Pons (tissue), 1 donor: ENCODE measurements at places on chromosomes 7 and 10.

- DNase-seq = no peak
Observed at GRCh38 chr10:129951101-129951969, 12.7 kb downstream of the EBF3 start.

DNA sequence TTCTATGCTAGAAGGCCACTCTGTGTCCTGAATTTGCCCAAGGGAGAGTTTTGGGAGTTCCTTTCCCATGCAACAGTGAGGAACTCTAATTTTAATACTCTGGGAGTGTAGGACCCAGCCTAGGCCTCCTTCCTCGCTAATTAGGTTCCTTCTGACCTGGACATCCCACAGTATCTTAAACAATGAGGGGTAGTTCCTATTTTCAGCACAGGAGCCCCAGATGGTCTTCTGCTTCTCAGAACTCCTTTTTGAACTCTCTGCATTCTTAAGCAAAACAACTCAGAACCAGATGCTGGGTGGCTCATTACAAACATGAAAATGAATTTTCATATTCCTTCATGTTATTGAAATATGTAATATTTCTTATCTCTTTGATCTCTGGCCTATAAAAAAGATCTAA lies 116.9 kb downstream of the LRMDA start:
- no peak for DNase-seq

GRCh38 chr7:24779283-24779655 lies 22.0 kb upstream of the GSDME start:
- no peak for DNase-seq

DNA sequence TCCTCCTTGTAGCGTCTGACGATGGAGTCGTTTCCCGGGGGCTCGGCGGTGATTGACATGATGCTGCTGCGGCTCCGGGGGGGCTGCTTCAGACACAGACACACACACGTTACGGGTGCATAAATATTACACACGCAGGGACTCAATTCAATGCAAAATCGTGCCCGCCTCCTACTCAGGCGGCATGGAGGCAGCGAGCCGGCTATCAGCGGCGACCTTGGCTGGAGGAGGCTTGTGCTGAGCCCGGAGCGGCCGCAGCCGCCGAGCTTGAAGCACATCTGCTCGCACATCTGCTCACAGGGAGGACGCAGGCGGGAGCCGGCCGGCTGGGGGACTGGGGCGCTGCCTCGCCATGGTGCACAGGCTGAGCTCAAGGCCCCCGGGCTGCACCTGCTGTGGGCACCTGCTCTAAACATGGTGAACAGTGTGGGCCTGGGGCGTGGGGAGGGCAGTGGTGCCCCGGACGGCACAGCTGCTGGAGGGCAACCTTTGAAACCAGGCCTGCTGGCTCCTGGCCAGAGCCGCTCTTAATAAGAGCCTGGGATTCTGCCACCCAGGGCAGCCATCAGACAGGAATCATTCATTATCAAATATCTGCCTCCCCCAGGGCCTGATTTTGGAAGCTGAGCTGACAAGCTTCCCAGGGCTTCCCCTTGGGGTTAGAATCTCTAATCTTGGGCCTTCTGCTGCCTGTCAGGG lies 84.7 kb upstream of the GNA12 start:
- no peak for DNase-seq

DNA sequence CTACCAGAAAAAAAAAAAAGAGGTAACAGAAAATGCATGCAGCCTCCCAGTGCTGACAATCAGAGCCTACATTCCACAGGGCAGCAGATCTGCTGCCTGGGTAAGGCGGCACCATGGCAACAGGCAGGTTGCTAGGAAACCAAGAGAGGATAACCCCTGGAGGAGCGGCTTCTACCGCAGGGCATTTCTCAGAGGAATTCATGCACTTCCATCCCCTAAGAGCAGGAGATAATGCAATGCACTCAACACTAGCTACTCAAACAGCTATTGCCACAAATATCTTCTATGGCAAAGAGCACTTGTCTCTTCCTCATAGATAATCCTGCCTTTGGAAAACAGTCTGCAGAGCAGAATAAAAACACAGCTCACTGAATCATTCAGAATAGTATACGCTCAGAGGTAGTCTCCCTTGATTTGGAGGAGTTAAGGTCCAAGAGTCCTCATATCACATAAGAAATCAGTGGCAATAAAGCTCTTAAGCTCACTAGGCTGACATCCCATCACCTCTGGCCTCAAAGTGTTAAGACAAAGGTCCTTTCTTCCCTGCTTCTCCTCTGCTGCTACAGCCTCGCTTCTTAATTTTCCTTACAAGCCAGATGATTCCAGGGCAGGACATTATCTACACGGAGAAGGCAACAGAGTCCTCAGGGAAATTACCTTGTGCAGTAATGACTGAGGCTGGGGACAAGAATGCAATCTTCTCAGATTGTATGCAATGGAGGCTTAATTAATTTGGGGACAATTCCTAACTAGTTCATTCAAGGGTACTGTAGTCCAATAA lies 10.7 kb downstream of the PSAP start:
- DNase-seq = peak; percentile 94

GRCh38 chr7:110964775-110965174 lies 126.2 kb upstream of the LRRN3 start:
- DNase-seq = no peak

- no peak for DNase-seq
Observed at GRCh38 chr7:128039544-128039953, 8.3 kb upstream of the LRRC4 start.

DNA sequence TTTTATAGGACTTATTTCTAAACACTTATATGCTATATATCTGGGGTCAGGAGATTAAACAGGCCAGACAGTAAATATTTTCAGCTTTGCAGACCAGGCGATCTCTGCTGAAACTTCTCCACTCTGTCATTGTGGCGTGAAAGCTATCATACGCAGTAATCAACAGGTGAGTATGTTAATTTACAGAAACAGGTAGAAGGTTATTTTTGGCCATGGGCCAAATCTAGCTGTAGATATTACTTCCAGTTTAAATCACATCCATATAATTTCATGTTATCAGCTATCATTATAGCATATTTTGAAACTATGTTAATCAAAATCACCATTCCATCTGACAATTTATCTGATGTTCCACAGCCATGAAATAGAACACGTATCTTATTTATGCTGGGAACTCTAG lies 67.8 kb downstream of the GPR37 start:
- no peak for DNase-seq

GRCh38 chr7:90761584-90761983 lies 165.5 kb downstream of the CDK14 start:
- no peak for DNase-seq

- no peak for DNase-seq
Observed at GRCh38 chr7:135795846-135796570, 47.4 kb upstream of the FAM180A start.

DNA sequence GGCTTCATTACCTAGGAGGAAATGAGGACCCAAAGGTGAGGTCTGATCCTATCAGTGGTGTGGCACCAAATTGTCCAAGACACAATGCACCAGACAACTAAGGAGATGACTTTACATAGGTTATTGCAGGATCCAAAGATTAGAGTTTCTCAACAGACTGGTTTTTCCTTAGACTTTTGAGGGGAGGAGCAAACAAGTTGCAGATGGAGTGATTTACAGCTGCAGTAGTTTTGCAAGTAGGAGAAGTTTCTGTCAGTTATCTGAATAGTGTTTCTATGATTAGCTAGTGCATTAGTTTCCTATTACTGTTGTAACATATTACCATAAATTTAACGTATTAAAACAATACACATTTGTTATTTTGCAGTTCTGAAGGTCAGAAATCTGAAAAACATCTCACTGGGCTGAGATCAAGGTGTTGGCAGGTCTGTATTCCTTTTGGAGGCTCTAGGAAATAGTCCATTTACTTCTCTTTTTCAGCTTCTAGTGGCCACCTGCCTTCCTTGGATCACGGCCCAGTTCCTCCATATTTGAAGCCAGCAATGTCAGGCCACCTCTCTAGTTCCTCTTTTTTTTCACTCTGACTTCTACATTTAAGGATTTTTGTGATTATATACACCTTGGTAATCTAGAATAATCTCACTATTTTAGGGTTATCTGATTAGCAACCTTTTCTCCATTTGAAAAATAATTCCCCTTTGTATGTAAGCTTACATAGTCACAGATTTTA lies 994.9 kb downstream of the REEP3 start:
- peak; percentile 50 for DNase-seq

GRCh38 chr10:70169649-70170364 lies 507 bp downstream of the SAR1A start:
- DNase-seq = peak; percentile 24

DNA sequence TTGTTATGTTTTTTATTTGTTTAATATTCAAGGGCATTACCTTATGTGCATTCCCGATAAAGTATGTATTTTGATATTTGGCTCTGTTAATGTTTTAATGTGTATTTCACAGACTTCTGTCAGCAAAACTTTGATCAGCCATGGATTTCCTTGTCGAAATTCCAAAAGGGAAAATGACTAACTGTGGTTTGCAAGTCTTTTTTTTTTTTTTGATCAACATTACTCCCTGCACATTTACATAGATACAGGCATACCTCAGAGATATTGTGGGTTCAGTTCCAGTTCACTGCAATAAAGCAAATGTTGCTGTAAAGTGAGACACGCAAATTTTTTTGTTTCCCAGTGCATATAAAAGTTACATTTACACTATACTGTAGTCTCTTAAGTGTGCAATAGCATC lies 351.9 kb downstream of the CXCL12 start:
- no peak for DNase-seq

DNA sequence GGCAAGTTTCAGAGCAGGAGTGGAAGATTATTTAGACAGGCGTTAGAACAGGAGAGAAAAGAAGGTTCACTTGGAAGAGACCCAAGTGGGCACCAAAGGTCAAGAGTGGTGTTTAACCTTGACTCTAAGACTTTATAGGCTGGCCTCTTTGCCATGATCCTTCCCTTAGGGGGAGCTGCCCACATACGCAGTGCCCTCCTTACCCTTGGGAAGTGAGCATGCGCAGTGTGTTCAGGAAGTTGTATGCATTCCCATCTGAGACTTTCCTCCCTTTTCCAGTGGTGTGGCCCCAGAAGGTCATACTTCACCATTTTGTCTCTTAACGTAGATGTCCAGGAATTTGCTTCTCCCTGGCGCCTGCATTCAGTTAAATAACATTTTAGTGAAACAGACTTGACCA lies 95.8 kb downstream of the CXCL12 start:
- no peak for DNase-seq

DNA sequence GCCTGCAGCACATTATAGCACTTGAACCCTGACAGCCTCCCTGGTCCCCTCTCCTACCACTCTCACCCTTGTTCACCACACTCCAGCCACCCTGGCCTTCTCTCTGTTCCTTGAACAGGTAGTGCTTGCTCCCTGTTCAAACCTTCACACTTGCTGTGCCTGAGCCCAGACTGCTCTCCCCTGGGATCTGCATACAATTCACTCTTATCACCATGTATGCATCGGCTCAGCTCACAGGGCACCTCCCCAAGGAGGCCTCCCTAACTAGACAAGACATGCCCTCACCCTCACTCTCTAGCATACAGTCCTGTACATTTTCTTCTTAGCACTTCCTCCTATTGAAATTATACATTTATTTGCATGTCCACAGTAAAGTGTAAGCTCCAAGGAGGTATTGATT lies 59.3 kb downstream of the FAM13C start:
- DNase-seq = no peak

DNA sequence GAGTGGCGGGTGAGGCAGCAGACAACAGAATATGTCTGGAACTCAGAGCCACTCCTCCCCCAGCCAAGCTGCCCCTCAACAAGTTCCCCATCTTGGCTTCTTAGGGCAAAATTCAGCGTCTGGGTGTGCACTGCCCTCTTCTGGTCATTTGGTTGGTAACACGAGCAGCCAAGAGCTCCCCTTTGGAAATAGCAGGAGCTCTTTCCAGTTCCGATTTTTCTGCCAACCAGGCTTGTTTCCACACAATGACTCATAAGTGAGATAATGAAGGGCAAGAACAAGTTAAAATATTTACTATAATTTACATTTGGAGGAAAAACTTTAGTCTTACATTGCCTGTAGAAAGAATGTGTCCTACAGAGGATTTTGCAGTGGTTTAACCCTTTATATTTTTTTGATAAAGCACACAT lies 70.5 kb downstream of the ADCYAP1R1 start:
- DNase-seq = peak; percentile 81

DNA sequence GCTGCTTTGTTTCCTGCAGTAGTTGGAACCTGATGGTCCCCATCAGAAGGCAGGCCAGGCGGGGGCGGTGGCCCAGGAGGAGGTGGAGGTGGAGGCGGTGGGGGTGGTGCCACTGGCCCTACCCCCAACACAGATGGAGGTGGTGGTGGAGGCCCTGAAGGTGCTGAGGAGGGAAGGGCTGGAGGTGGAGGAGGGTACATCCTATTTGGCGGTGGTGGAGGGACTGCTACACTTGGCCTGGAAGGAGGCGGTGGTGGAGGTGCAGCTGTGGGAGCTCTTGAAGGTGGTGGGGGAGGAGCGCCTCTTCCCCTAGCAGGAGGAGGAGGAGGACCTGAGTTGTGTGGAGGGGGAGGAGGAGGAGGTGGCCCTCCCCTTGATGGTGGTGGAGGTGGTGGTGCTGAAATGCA lies 36.8 kb downstream of the LMOD2 start:
- DNase-seq = no peak

DNA sequence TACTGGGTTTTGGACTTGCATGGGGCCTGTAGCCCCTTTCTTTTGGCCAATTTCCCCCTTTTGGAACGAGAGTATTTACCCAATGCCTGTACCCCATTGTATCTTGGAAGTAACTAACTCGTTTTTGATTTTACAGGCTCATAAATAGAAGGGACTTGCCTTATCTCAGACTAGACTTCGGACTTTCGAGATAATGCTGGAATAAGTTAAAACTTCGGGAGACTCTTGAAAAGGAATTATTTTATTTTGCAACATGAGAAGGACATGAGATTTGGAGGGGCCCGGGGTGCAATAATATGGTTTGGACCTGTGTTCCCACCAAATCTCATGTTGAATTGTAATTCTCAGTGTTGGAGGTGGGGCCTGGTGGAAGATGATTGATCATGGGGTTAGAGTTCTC lies 8.3 kb upstream of the NT5C3A start:
- no peak for DNase-seq

DNA sequence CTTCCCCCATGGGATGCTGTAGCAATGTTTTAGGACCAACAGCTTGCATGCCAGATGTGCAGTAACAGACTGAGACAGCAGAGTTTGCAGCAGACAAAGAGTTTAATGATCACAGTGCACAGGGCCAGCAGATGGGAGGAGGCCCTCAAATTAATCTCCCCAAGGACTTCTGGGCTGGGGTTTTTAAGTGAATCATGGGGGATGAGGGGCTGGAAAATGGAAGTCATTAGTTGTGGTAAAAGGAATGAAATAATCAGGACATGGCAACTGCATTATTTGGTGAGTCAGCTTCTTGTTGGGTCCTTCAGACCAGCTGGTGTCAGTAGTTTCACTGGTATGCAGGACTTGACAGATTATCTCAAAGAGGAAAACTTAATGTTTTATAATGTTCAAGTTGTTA lies 12.6 kb upstream of the NRBF2 start:
- no peak for DNase-seq

DNA sequence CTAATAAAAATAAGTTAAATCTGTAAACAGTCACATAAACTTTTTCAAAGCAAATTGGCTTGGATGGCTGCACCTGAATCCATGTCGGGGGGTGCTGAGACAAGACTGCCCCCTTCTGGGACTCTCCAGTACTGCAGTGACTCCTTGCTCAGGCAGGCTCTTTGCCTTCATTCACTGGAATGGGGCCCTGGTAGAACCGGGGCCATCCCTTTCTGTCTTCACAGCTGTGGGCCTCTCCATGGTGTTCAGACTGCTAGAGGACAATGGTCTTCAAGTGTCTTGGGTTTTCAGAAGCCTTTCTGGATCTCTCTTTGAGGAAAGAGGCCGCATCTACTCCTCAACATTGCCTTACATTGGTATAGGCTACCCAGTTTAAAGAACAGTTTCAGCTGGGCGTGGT lies 16.1 kb upstream of the IMPDH1 start:
- DNase-seq = peak; percentile 47

- no peak for DNase-seq
Observed at GRCh38 chr7:81715984-81716588, 53.8 kb downstream of the HGF start.

GRCh38 chr10:37479469-37479868 lies 354.1 kb downstream of the ANKRD30A start:
- DNase-seq = no peak
